Activated CD8-positive, alpha-beta memory T cell treated with anti-CD3 and anti-CD28 coated beads for 1 hour (primary cell): ENCODE measurements at places on chromosomes 6 and 20.
A peak's percentile ranks its signal among the peaks of the same experiment; 100 is the strongest.

DNA sequence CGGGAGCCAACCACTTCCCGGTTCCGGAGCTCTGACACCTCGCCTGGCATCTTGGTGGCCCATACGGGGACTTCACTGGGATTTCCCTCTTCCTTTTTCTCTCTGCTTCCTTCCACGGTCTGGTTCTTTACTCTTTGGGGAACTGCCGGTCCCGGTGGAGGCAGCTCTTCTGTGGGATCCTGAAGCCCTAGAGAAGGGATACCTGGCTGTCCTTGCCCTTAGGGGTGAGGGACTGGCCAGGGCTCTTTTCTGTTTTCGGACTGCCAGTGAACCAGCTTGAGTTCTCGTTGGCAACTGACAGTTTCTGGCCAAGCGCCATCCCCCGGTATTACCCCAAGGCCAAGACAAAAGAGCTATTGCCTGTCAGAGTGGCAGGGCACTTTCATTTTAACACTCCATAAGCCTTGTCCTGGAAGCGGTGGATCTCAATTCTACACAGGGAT is 880 bp upstream of the CPXM1 start:
- DNase-seq: no peak

- DNase-seq: no peak
Measured at GRCh38 chr6:107679457-107679856, 144.7 kb downstream of the SCML4 start.

- peak; percentile 27 for DNase-seq
Measured at GRCh38 chr20:44070139-44070900, 116.7 kb downstream of the JPH2 start.

GRCh38 chr6:169045486-169045885 is 208.2 kb downstream of the THBS2 start:
- no peak for DNase-seq

DNA sequence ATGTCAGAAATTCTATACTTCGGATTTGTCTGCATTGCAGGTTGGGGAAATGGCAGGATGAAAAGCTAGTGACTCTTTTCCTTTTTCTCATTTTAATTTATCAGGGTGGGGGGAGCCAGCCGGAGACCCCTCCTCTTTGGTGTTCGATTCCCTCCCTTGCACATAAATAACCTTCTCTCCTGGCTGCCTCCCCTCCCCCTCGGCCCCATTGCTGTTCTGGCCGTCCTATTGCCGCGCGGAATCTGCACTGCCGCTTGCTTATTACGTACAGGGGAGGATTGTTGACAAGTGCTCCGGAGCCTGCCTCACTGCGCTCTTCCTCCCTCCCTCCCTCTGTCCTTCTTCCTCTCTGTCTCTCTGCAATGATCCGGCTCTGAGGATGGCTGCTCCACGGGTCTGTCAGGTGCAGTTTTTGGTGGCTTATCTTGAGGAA is 154.7 kb downstream of the JARID2 start:
- no peak for DNase-seq

- DNase-seq: no peak
Measured at GRCh38 chr6:113893866-113894265, 36.7 kb downstream of the MARCKS start.

DNA sequence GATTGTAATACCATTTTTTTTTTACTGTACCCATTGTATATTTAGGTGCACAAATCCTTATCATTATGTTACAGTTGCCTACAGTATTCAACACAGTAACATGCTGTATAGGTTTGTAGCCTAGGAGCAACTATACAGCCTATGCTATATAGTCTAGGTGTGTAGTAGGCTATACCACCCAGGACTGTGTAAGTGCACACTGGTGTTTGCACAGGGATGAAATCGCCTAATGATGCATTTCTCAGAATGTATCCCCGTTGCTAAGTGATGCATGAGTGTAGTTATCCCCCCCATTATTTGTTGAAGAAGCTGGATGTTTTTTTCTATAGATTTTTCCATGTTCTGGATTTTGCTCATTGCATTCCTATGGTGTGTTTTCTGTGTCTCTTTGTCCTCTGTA is 12.9 kb downstream of the RALY start:
- DNase-seq: no peak

- DNase-seq: no peak
Measured at GRCh38 chr6:126531840-126532239, 191.9 kb downstream of the CENPW start.

GRCh38 chr20:52305024-52305645 is 113.6 kb upstream of the ZFP64 start:
- DNase-seq: no peak

GRCh38 chr6:163192591-163192990 is 221.9 kb upstream of the QKI start:
- no peak for DNase-seq

- DNase-seq: no peak
Measured at GRCh38 chr6:113873043-113873667, 16.0 kb downstream of the MARCKS start.

GRCh38 chr20:44115762-44116644 is 71.0 kb downstream of the JPH2 start:
- no peak for DNase-seq

- no peak for DNase-seq
Measured at GRCh38 chr6:167129562-167129961, 6.7 kb downstream of the CCR6 start.

DNA sequence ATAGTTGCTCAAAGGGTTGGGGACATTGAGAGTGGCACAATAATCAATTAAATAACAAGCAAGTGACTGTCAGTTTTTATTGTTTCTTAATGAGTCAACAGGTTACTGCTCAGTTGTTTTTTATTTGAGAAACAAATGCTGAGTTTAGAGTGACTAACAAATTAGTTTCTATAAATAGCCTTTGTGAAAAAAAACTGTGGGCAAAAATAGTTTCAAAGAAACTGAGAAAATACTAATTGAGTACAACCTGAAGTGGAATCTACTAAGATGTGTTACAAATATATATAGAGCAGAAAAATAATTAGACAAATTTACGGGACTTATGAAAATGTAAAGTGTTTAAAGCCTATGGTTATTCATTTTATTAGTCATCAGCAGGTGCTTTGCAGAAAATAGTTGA is 22.3 kb downstream of the BEND6 start:
- no peak for DNase-seq

DNA sequence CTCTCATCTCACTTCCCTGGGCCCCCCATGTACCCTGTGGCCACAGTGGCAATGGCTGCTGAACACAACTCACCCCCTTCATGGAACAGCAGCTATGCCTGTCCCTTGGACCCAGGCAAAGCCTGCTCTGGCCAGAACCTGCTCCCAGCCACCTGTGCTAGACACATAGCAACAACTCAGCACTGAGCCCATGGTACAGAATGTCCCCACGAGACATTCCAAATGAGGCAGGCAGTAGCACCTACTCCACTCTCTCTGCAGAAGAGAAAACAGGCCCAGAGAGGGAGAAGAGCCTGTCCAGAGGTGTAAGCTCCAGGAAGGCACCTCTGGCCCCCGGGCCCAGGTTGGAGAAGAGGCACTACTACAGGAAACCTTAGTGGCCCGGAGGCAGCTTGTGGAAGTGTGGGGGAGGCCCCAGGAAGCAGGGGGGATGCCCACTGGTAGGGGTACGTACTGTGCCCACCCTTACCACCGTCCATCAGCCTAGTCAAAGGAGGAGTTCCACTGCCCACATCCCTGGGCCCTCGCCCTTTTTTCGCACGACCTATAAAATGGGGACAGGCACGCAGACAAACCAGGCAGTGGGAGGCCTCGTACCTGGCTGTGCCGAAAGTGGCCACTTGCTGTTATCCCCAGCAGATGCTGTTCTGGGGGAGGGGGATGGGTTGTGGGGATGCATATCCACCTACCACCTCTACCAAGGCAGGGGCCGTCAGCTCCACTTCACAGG is 97.2 kb downstream of the ASXL1 start:
- no peak for DNase-seq

DNA sequence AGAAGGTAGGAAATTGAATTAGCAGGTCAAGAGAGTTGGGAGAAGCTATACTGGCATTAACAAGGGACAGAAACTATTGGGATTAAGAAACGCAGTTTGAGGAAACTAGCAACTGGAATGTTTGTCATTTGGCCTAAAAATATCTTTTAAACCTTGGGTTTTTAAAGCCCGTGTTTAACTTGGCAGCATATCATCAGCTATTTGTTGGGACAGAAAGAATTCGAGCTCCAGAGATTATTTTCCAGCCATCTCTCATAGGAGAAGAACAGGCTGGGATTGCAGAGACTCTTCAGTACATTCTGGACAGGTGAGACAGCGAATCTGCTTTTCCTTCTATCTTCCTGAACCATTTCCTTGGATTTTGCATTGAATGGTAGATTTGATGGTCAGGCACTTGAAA is 17.8 kb downstream of the ACTR5 start:
- no peak for DNase-seq

GRCh38 chr6:72425003-72425681 is 196.7 kb upstream of the KCNQ5 start:
- no peak for DNase-seq

DNA sequence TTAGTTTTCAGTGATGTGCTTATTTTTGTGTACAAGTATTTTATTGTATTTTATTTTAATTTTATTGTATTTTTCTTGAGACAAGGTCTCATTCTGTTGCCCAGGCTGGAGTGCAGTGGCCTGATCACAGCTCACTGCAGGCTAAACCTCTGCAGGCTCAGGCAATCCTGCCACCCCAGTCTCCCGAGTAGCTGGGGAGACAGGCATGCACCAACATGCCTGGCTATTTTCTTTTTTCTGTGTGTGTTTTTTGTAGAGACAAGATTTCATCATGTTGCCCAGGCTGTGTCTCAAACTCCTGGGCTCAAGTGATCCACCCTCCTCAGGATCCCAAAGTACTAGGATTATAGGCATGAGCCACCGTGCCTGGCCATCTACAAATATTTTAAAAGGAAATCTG is 146.3 kb downstream of the MANEA start:
- DNase-seq: no peak

- peak; percentile 48 for DNase-seq
Measured at GRCh38 chr20:1266167-1266973, at the start of gene SNPH. TSS of gene SNPH (plus strand) at chr20:1266294. CDS start at chr20:1296240, 29,946 bp downstream.

- DNase-seq: no peak
Measured at GRCh38 chr6:31878726-31879125, at the start of gene SLC44A4. TSS of gene SLC44A4 (minus strand) at chr6:31878997. CDS start at chr6:31878980, 17 bp downstream.

- DNase-seq: no peak
Measured at GRCh38 chr6:156197513-156197912, 579.7 kb upstream of the ARID1B start.

DNA sequence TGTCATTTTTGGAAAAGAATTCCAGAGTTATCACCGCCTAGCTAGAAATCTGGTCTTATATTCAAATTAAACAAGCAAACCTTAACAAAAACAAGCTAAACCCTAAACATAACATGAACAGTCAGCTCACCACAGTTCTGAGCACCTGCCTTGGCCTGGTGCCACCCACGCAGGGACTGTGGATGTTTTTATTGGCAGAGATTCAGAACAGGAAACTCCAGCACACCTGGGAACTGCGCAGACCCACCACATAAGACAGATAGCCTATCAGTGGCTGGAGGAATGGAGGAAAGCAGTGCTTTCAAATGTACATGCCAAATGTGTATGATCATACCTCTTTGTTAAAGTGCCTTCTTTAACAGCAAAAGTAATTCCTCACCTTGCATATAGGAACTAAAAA is 8.9 kb downstream of the SLC16A10 start:
- no peak for DNase-seq

- no peak for DNase-seq
Measured at GRCh38 chr6:25010176-25010575, 74.4 kb upstream of the RIPOR2 start.
